Thoracic aorta (tissue), 2 donors: ENCODE measurements at places on chromosomes 1 and 21.

DNA sequence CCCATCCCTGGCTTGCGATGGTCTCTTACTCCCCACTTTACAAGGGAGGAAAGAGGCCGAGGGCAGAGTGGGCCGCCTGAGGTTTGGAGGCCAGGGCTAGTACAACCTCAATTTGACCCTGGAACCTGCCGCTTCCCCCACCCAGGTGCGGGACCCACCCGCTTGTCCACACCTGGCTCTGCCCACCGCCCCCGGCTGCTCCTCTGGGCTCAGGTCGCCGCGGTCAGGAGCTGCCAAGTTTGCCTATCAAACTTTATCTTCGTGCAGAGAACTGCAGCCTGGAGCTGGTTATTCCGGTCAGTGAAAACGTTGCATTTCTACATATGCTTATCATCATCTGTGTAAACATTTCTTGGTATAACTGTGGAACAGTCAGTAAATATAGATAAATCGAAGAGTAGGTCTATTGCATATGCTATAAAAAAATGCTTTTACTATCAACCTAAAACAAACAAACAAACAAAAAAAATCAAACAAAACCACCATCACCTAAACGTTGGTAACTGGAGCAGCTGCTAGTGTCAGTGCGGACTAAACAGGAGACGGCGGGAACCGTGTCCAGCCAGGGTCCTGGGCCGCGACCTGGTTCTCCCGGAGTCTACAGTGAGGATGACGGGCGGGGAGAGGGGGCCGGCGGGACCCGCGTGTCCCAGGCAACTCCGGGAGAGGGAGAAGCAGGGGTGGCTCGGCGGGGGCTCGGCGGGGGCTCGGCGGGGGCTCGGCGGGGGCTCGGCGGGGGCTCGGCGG is 906 bp upstream of the ADARB1 start:
- H3K27ac ChIP-seq: peak overlapping the region; percentile 91
- DNase-seq: no peak
- H3K27me3 ChIP-seq: no peaks in the 10 kb centered on the region
- H3K36me3 ChIP-seq: no peaks in the 10 kb centered on the region

GRCh38 chr1:75588779-75589475 is 22.0 kb downstream of the SLC44A5 start:
- no peak overlapping the region for H3K27ac ChIP-seq
- H3K4me3 ChIP-seq: no peak overlapping the region
- no peak for DNase-seq

DNA sequence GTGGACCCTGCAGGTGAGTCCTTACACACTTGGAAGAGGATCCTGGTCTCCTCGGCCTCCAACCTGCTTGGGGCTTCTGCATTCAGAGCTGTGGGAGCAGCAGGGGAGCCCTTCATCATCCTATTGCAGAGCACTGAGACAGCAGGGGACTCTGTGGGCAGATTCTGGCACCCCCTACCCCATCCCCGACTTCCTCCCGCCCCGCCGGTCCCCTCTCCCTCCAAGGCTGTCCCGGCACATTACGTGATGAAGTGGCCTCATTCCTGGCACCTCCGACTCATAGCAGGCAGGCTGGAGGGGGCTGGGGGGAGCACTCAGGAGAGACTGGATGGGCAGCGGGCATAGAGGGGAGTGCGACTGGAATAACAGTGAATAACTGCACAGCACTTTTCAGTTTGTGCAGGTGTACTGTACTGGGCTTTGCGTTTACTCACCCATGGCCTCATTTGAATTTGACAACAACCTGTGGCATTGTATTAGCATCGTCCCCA is 394.1 kb downstream of the MATN1 start:
- H3K27me3 ChIP-seq: no peaks in the 10 kb centered on the region
- no peaks in the 10 kb centered on the region for H3K4me1 ChIP-seq
- H3K4me3 ChIP-seq: no peak overlapping the region
- H3K27ac ChIP-seq: no peak overlapping the region

DNA sequence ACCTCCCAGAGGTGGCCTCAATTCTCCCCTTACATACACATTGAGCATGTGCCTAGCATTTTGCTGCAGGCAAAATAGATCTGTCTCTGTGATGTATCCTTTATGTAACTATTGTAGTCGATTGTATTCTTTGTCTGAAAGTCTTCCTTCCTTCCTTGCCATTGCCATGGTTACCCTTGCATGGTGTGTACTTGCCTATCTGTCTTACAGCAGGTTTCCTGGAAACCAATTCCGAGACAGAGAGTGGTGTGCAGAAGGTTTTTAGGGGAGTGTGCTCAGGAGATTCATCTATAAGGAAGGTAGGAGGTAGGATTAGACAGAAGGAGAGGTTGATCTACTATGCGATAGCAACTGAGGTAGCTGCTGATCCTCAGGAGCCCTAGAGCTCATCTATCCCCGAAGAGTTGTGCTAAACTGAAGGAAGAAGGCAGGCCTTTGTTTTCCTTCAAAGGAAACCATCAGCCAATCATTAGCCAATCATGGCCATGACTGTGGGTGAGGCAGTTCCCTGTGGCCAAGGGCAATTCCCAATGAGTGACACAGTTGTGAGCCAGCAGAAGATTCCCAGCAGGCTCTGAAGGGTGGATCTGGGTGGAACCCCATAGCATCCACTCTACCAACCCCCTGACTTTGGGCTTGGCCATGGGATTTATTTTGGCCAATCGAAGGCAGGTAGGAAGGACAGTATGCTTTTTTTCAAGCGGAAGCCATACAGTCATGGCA is 15.0 kb downstream of the CITED4 start:
- H3K27ac ChIP-seq: no peak overlapping the region
- no peak overlapping the region for H3K4me3 ChIP-seq
- no peak for DNase-seq
- H3K27me3 ChIP-seq: no peaks in the 10 kb centered on the region

DNA sequence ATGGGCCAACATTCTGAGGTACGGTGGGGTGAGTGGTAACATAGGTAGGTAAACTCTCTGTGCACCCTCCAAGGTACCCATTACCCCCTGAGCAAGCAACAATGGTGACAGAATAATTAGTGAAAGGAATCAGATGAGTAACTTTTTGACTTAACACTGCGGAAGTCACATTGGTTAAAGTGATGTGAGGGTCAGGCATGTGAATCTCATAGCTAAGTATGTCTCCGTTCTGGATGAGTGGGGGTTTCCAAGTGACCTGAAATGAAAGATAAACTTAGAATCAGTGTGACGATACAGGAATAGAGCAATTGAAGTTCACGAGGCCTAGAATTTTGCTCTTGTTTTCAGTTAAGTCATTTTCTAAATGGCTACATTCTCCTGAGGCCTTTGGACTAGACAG is 311.7 kb downstream of the KCTD3 start:
- no peaks in the 10 kb centered on the region for H3K27me3 ChIP-seq
- no peak for DNase-seq
- no peaks in the 10 kb centered on the region for H3K4me1 ChIP-seq
- H3K4me3 ChIP-seq: no peak overlapping the region
- H3K27ac ChIP-seq: no peak overlapping the region
- no peaks in the 10 kb centered on the region for H3K36me3 ChIP-seq

DNA sequence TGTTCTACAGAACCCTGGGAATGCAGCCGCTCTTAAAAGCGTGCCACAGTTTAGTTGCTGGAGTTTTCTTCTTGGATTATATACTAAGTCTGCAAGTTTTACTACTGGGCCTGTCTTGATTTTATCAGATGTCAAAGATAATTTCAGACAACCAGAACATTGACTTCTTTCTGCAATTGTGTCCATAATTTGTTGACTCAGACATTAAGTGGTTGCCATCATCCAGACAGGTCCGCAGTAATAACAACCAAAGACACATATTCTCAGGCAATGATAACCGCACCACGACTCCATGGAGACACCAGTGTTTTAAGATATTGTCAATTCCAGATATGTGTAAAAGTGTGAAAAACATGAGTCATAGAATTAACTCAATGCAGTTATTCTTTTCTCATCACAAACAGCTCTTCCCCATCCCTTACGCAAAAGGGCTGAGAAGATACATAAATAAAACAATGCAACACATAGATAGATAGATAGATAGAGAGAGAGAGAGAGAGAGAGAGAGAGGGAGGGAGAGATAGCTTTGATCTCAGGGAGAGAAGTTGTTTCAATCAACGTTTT is 90.4 kb upstream of the FMN2 start:
- DNase-seq: no peak
- H3K36me3 ChIP-seq: no peaks in the 10 kb centered on the region
- no peaks in the 10 kb centered on the region for H3K4me1 ChIP-seq
- no peak overlapping the region for H3K27ac ChIP-seq

DNA sequence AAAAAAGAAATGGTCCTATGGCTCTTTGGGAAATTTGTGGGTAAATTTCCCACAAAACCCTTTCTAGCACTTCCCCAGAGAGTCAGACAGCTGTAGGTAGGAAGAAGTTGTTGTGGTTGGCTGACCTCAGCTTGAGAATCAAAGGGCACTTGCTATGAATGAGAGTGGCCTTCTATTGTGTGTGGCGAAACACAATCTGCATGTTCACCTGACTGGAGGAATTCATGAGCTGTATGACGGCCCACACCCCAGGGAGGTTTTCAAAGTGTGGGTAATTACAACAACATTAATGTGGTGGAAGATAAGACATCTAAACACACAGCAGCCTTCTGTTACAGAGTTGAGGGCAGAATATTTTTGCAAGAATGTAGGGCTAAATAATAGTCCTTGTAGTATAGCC is 38.8 kb downstream of the NGF start:
- no peaks in the 10 kb centered on the region for H3K36me3 ChIP-seq
- H3K27me3 ChIP-seq: no peaks in the 10 kb centered on the region
- no peak overlapping the region for H3K4me3 ChIP-seq
- H3K4me1 ChIP-seq: peaks cover 8% of the 10 kb centered on the region
- no peak overlapping the region for H3K27ac ChIP-seq

GRCh38 chr1:94247138-94248094 is 10.0 kb upstream of the ARHGAP29 start:
- peak overlapping the region; percentile 82 for H3K27ac ChIP-seq
- no peaks in the 10 kb centered on the region for H3K4me1 ChIP-seq
- DNase-seq: no peak
- H3K27me3 ChIP-seq: no peaks in the 10 kb centered on the region

DNA sequence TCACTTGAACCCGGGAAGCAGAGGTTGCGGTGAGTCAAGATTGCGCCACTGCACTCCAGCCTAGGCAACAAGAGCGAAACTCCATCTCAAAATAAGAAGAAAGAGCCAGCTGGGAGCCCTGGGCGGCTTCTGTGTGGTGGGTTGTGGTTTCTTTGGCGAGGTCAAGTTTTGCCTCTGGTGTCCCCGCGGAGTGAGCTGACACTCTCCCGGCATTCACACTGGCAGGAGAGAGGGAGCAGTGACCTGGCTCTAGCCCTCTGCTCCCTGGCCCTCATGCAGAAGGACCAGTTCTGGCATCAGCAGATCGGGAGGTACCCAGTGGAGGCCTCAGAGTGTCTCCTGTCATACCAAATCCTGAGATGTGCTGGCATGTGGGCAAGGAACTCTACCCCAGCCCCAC is 81.0 kb upstream of the VAMP3 start:
- H3K4me1 ChIP-seq: no peaks in the 10 kb centered on the region
- no peak overlapping the region for H3K4me3 ChIP-seq
- no peaks in the 10 kb centered on the region for H3K36me3 ChIP-seq

GRCh38 chr1:209822706-209823105 is 5.1 kb upstream of the UTP25 start:
- peaks cover 3% of the 10 kb centered on the region for H3K4me1 ChIP-seq
- H3K27ac ChIP-seq: no peak overlapping the region
- no peaks in the 10 kb centered on the region for H3K36me3 ChIP-seq
- no peak for DNase-seq
